ENCODE measurements at places on chromosomes 7 and 10. TPM values are rescaled to one million over a fixed set of nuclear protein-coding genes. Genes with fewer than 3 reads are reported as not detected.

Gene HYAL4
- total RNA-seq = 0.54 TPM

Gene EN2
- total RNA-seq = not detected

DNA sequence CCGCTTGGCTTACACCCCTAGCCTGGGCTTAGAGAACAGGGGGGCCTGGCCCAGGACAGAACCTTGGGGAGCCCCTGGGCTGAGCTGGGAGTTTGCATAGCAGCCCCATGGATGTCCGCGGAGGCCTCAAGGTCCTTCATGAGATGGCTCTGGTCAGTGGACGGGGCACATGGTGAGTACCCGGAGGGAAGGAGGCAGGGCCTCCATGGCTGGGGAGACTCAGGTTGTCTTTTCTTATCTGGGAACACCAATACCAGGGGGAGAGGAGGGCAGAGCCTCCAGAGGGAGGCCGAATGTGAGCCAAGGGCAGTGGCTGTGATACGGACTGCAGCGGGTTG, 64.8 kb downstream of the GLRX3 start:
- DNase-seq = no peak

DNA sequence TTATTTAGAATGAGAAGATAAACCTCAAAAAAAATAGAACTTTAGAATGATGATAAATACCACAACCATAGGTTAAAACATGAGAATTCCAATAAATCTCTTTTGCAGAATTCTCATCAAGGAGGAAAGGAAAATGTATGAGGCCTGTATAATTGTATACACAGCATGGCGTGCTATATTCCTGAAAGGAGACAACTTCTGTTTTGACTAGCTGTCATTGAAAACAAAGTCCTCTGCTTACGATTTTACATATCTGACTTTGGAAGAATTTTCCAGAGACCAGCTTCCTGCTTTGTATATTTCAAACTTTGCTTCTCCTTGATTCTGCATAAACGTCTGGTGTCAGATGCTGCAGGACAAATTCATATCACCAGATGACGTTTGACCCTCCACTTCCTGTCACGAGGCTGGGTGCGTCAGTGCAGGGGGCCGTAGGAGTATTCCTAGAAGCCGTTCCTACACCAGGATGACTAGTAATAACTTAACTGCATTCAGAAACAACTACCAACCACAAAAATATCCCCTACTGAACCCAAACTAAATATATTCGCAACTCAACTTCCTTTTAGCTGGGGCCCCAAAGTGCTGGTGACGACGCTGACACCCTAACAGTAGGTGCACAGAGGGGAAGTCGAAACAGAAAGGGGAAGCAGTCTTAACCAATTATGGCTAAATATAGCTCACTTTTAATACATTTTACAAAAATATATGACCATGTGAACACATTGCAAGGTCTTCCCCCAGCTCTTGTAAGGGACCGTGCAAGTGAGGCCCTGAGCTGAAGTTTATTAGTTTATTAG, 178.6 kb upstream of the INHBA start:
- DNase-seq = peak; percentile 68

- DNase-seq = no peak
These were observed 26.6 kb downstream of the ESYT2 start for GRCh38 chr7:158802535-158803366.

GRCh38 chr7:11082552-11083213, 109.0 kb downstream of the PHF14 start:
- DNase-seq = no peak
